ENCODE measurements at places on chromosomes 11 and 22.
A peak's percentile ranks its signal among the peaks of the same experiment; 100 is the strongest.

- peak; percentile 9 for DNase-seq
These were observed 12.7 kb downstream of the MUC2 start for GRCh38 chr11:1087279-1087960.

DNA sequence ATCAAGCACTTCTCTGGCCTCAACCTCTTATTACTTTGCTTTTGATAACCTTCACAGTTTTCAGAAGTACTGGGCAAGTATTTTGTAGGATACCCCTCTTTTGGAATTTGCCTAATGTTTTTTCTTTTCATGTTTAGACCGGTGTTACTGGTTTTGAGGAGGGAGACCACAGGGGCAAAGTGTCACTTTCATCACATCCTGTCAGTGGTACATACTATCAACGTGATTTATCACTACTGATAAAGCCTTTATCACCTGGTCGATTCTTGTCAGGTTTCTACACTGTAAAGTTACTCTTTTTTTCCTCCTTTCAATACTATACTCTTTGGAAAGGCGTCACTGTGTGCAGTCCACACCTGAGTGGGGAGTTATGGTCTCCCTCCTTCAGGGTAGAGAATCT lies 26.7 kb downstream of the QSER1 start:
- DNase-seq: no peak

GRCh38 chr11:106276859-106277436 lies 199.5 kb downstream of the AASDHPPT start:
- DNase-seq: no peak

- DNase-seq: no peak
These were observed 65.5 kb upstream of the ARHGAP20 start for GRCh38 chr11:110777775-110778174.

- no peak for DNase-seq
These were observed 126.3 kb upstream of the TIMP3 start for GRCh38 chr22:32674925-32675825.

DNA sequence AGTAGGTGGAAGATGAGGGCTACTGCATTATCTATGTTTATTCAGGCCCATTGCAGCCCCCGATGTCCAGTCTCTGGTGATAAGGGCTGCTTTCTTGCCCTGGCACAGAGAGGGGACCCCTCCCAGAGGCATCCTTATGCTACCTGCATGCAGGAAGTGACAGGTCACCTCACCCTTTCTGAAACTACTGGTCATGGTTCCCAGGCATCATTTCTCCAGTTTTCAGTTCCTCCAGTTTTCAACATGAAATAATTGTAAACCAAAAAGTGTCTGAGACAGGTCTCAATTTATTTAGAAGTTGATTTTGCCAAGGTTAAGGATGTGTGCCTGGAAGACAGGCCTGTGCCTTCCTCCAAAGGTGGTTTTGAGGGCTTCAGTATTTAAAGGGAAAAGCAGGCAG lies 57.0 kb downstream of the CTTN start:
- no peak for DNase-seq

- DNase-seq: no peak
These were observed 983.3 kb downstream of the OPCML start for GRCh38 chr11:132549001-132549400.

- DNase-seq: no peak
These were observed 33.3 kb downstream of the ELF5 start for GRCh38 chr11:34480314-34480713.

DNA sequence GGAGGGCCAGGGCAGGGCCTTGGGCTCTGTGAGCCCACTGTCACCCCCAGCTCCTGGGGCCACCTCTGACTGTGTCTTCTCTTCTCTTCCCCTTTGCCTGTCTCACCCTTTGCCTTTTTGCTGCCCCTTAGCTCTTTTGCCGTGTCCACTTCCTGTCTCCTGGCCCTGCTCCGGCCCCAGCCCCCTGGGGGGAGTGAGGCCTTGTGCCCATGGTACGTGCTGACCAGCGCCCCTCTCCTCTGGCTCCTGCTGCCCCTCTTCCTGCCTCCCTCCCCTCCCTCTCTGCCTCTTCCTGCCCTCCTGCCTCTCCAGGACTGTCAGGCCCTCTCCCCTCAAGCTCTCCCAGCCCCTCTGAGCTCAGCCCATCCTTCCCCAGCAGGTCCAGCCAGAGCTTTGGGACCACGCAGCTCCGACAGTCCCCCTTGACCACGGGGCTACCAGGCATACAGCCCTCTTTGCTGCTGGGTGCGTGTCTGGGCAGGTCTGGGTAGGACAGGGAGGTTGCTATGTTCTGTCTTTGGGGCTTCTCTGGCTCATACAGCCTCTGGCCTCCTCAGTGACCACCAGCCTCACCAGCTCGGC lies 11.7 kb downstream of the TMEM258 start:
- no peak for DNase-seq

DNA sequence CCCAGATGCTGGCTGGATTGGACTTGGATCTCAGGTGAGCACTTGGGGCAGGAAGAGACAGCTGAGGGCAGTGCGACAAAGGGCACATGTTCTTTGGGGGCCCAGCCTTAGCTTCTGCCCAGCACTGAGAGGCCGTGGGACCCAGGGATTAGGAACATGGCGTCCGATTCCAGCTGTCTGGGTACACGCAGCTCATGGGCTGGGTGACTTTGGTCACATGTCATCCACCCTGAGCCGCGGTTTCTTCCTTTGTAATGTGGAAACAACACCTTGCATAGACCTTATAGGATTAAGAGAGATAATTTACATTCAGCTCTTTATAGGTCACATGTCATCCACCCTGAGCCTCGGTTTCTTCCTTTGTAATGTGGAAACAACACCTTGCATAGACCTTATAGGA lies 39.8 kb downstream of the MYO18B start:
- DNase-seq: no peak

- DNase-seq: peak; percentile 42
These were observed 75.2 kb upstream of the TP53I11 start for GRCh38 chr11:45025716-45026492.

- DNase-seq: no peak
These were observed 79.1 kb downstream of the EMSY start for GRCh38 chr11:76523786-76524436.

DNA sequence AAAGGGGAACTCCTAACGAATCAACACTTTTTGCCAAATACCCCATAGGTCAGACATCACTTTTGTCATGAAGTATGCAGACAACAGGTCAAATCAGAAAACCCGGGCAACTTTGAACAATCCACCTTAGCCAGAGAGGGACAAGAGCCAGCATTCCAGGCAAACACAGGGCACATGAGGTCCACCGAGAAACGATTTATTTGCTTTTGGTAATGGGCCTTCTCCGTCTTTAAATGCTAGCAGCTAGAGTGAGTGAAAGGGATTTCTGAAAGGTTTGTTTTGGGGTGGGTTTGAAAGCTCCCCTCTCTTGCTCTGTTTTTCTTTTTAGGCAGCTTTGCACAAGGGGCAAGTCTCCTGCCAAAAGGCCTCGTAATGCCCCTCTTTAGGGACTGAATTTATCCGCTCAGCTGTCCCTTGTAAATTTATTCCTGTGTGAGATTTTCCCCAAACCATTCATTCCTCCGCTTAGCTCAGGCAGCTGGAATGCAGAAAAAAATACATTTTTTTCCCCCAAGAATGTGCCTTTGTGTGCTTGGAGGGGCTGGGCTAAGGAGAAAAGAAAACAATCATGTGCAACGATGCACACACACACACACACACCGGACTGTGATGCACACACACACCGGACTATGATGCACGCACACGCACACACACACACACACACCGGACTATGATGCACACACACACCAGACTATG lies 196.9 kb downstream of the SNX19 start:
- DNase-seq: no peak

GRCh38 chr11:78050964-78051831 lies 12.5 kb upstream of the THRSP start:
- DNase-seq: no peak

- no peak for DNase-seq
These were observed 141.9 kb downstream of the TMEM135 start for GRCh38 chr11:87179621-87180020.

- DNase-seq: peak; percentile 72
These were observed 8.6 kb upstream of the CD82 start for GRCh38 chr11:44556735-44557409.

DNA sequence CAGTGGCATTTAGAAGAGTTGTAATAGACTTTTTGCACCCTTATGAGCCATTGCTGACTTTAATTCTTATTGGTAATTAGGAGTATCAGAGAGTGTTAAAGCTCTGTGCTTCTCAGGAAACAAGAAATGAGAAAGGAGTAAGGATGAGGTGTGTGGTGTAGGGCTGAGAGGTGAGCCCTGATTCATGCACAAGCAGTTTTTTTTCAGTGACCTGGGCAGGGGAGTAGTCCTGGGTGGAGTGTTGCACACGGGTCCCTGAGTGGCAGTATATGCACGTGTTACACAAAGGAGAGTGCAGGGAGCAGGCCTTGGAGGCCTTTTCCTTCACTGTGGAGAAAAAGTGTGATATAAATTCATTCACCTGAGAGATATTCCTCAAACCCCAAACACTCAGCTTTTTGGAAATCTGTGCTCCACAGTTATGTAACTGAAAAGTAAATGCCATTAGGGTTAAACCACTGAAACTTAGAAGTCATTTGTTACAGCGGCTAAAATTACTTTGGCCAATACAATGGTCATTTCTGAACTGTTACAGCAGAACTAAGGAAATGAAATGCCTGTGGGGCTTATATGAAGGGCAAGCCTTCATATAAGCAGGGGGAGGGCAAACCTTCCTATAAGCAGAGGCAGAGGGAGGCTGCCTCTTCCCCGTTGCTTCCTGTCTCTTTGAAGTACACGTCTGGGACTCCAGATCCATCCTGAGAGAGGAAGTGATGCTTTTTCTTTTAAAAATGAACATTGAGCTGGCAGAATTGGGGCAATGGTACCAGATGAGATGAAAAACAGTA lies 62.6 kb upstream of the OLFML1 start:
- DNase-seq: no peak

DNA sequence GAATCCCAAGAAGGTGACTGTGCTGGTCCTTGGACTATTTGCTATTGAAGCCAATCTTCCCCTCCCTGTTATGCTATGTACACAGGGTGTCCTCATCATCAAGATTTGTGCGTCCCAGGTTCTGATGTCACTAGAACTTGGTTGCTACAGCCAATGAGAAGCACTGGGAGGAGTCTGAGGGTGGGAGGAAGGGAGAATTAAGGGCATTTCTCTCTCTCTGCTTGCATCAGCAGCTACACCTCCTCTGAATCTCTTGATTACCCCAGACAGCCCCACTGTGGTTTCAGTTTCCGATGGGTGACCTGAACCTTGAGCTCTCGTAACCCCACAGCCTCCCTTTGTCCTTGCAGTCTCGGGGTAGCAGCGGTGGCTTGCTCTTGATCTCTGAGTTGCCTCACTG lies 212.4 kb upstream of the SESN3 start:
- no peak for DNase-seq

DNA sequence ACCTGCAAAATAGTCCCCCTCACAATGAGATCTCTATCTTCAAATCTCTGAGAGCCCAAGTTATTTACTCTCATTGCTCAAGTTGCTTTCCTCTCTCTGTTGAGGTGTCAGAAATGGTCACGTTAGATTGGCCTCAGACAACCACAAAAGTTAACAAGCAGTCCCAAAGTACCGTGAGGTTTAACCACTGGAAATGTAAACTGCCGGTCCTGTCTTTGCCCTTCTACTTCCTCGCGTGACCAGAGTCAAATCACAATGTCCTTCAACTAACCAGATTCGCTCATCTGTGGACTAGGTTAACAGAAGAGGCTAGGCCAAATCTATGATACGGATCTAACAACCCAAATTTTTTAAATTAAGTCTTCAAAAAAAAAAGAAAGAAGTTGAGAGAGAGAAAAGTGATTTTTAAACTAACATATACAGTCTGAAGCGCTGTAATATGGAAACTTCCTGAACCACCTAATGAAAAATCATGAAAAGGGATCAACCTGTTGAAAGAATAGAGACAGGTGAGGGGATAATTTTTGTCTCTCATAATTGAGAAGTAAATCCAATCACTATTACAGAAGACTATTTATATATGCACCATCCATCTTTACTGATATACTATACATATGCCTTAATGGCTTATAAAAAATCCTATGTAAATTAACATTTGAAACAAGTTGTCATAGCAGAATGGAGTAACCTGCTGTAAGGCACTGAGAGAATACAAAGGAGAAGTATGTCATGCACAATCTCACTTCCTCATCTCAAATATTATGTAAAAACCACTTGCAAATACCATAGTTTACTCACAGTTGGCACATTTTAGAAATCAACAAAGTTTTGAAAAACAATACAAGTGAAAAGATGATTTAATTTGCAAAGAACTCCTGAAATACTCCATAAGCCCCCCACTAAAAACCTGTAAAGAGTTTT lies 3.3 kb upstream of the JAML start:
- DNase-seq: no peak

GRCh38 chr11:33065445-33066178 lies 26.2 kb downstream of the TCP11L1 start:
- DNase-seq: peak; percentile 80

DNA sequence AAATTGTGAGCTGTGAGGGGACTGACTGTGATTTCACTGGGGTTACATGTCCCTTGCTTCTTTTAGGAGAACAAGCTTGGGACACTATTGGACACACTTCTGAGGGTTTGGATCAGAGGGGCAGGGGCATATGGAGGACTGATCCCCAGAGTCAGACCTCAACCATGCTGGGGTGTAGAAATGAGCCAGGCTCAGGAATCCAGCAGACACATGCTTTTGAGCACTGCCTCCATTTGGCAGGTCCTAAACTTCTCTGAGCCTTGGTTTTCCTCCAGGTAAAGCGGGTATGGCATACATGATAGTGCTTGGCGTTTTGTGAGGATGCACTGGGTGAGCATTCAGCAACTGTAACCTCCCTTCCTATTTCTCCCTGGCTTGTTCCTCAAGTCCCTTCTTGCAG lies 74.7 kb downstream of the ADAMTS15 start:
- no peak for DNase-seq

- no peak for DNase-seq
These were observed 4.2 kb upstream of the RASGRP2 start for GRCh38 chr11:64747961-64748665.

GRCh38 chr11:93249459-93250220 lies 51.8 kb upstream of the SLC36A4 start:
- DNase-seq: no peak

GRCh38 chr22:44618400-44618799 lies 83.6 kb upstream of the PRR5 start:
- no peak for DNase-seq

GRCh38 chr11:75632450-75632849 lies 36.4 kb downstream of the MAP6 start:
- no peak for DNase-seq

DNA sequence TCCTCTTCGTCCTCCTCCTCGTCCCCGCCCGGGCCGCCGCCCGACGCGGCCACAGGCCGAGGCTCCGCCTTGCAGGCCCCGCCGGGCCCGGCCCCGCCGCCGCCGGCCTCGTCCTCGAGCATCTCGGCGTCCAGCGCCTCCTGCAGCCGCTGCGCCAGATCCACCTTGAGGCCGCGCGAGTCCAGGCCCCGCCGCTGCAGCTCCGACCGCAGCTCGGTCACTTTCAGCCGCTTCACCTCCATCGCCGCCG lies 417 bp downstream of the HNRNPUL2 start:
- DNase-seq: no peak

GRCh38 chr11:7621090-7621489 lies 52.2 kb downstream of the CYB5R2 start:
- DNase-seq: no peak

DNA sequence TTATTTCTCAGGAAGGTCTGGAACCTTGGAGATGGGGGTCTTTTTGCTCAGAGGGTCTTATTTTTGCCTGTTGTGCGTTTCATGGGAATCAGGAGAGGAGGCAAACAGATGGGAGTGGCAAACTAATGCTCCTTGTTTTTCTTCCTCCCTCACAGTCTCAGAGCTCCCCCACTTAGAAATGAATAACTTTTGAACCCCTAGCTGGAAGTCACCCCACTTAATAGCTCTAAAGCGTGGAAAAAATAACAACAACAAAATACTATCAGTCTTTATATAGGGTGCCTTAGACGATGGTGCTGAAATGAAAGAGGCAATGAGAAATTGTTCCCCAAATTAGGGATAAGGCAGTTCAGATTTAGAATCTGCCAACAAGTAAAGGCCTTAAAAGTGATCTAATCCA lies 76.8 kb upstream of the BDNF start:
- no peak for DNase-seq
